GM19239 (cell line): ENCODE measurements at places on chromosomes 5 and 9.

GRCh38 chr5:175822225-175822624, 49.2 kb upstream of the CPLX2 start:
- DNase-seq, result no peak

DNA sequence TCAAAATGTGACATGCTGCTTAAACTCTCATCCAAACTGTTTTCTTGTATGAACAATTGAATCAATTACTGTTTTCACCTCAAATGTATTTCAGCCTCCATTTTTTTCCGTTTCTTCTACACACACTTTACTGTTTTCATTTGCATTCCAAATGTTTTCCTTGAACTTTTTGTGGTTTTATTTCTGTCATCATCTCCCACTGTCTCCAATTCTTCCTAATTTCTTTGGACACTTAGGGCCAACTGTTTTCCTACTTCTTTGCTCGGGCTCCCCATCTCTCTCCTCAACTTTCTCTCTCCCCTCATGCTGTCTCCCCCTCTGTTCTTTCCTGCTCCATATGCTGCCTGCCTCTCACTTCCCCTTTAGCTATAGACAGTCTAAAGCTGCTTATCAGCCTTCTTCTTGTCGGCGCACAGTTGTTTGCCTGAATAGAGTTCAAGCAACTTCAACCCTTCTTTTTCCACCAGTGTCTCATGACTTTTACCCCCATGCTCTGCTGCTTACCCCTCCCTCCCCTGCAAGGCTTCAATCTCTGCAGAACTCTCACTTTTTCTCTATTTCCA, 443.4 kb downstream of the DTWD2 start:
- no peak for DNase-seq

DNA sequence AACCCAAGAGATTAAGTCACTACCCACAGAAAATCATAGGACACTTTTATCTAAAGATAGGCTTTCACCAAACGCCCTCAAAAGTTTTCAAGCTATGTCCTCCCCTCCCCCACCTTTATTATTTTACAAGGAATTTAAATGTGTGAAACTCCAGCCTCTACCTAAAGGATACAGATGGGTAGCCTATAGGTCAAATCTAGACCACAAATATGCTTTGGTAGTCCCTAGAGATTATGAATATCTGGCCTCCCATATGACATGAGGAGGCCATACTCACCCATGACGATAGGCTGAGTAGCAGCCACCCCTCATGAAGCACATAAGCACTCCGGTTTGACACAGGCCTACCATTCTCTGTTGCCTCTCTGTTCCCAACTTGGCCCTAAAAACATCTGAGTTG, 11.9 kb downstream of the SIL1 start:
- DNase-seq, result no peak

DNA sequence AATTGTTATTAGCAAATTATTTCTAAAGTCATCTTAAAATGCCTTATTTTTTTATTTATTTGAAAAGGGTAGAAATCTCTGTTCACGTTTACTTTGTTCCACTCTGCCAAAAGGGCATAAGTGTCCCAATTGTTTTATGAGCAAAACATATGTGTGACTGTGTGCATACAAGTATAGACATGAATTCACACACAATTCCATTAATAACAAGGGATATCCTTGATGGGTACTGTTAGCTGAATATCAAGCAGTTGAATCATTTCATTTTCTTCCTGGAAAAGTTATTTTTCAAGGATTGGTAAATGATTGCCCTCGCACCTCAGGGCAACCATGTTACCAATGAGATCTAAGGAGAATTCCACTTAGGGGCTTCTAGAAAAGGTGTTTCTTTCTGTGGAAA, 92.1 kb upstream of the TAF11L2 start:
- no peak for DNase-seq

DNA sequence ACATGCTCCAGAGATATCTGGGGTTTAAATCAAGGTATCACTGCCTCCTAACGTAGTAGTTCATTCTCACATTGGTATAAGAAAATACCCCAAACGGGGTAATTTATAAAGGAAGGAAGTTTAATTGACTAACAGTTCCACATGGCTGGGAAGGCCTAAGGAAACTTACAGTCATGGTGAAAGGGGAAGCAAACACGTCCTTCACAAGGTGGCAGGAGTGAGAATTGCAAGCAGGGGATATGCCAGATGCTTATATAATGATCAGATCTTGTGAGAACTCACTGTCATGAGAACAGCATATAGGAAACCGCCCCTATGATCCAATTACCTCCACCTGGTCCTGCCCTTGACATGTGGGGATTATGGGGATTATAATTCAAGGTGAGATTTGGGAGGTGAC, 1280.2 kb upstream of the C9orf72 start:
- no peak for DNase-seq

DNA sequence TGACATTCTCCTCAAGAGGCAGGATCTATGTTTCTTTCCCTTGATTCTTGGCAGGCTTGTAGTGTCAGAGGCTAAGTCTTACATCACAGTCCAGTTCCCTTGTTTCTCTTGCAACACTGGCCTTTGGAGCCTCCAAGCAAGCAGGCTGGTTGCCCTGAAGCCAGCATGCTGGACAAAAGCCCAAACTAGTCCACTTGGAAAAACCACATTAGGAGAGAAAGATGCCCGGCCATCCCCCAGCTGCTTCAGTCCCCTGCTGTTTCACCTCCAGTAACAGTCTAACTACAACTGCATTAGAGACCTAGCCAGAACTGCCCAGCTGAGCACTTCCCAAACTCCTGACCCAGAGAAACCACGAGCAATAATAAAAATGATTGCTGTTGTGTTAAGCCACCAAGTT, 87.6 kb downstream of the ADAMTS6 start:
- no peak for DNase-seq

- no peak for DNase-seq
These were observed 46.8 kb upstream of the IER5L start for GRCh38 chr9:129224618-129225489.

DNA sequence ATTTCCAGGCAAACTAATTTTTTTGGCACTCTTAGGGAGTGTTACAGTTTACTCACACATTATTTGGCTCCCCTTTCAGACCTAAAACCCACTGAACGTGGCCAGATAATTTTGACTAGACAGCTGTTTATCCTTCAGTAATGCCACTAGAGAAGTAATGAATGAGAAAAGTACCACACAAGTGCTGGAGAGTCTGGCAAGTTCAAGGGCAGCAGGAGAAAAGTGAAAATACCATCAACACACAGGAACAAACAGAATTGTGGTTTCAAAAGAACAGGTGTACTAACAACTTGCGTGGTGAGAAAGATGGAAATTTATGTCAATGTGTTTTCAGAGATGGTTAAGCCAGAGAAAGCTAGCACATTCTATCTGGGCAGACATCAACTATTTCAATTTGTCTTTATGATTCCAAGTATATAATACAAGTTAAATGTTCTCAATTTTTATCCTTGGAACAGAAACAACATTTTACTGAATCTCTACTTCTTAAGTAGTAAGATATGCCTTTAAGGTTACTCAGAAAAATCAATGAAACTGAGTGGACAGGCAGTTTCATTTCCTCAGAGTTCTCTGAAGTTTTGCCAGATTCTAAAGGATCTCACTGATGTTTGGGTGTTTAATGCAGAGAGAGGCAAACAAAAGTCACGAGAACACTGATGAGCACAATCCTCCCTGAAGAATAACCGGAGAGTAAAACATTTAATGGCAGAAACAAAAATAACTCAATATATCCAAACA, 91.0 kb downstream of the ARSB start:
- no peak for DNase-seq

- no peak for DNase-seq
These were observed 30.2 kb downstream of the LRRTM2 start for GRCh38 chr5:138844812-138845513.

DNA sequence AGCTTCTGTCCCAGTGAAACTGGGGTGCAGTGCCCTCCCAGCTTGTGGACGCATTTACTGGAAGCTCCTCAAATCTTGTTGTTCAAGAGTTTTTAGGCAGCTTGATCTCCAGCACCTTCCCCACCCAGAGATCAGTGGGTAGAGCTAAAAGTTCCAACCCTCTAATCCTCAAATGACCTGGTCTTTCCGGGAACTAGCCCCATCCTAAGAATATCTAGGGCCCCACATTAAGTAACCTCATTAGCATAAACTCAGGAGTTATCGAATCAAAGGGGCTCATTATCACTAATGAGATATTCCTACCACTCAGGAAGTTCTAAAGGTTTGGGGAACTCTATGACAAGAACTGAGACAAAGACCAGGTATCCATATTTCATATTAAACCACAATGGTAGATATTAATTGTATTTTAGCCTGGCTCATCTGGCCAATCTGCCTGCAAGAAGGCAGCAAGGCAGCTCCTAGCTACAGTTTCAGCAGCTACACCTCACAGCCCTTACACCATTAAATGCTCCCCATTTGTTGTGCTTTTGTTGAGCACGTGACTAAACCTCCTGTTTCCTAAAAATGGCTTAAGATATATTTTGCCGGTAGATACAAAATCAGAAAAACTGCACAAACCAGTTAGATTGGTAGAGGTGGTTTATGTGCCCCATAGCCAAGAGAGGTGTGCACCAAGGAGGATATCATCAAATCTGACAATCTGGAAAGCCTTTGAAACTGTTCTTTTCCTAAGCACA, 24.6 kb upstream of the SLC22A5 start:
- DNase-seq, result no peak

DNA sequence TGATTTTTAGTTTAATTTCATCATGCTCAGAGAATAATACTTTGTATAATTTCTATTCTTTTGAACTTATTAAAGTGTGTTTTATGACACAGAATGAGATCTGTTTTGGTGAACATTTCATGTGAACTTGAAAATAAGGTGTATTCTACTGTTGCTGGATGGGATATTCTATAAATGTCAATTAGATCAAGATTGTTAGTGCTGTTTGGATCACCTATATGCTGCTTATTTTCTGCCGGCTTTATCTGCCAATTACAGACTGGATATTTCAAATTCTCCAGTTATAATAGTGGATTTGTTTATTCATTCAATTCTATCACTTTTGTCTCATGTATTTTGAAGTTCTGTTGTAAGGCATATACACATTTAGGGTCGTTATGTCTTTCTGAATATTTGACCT, 720.7 kb upstream of the RIOK2 start:
- DNase-seq, result no peak

GRCh38 chr9:81522716-81523551, 166.4 kb downstream of the TLE1 start:
- peak; percentile 8 for DNase-seq

GRCh38 chr9:107112707-107113243, 170.3 kb upstream of the RAD23B start:
- no peak for DNase-seq

GRCh38 chr9:130451509-130452388, 7.0 kb downstream of the ASS1 start:
- DNase-seq, result no peak

DNA sequence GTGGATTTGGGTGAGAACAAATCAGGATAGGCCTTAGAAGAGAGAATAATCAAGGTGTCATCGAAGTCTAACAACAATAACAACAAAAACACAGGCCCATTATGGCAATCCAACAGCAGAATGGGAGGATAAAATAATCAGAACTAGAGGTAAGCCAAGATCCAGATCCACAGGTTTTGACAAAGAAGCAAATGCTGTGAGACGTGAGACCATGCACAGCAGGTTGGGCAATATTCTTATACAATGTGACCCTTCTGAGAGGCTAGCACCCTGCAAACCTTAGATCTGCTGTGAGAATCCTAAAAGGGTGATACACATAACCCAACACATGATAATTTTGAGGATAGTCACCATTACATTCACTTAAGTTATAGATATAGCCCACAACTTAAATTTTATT, 352.9 kb downstream of the CDH10 start:
- DNase-seq, result no peak

DNA sequence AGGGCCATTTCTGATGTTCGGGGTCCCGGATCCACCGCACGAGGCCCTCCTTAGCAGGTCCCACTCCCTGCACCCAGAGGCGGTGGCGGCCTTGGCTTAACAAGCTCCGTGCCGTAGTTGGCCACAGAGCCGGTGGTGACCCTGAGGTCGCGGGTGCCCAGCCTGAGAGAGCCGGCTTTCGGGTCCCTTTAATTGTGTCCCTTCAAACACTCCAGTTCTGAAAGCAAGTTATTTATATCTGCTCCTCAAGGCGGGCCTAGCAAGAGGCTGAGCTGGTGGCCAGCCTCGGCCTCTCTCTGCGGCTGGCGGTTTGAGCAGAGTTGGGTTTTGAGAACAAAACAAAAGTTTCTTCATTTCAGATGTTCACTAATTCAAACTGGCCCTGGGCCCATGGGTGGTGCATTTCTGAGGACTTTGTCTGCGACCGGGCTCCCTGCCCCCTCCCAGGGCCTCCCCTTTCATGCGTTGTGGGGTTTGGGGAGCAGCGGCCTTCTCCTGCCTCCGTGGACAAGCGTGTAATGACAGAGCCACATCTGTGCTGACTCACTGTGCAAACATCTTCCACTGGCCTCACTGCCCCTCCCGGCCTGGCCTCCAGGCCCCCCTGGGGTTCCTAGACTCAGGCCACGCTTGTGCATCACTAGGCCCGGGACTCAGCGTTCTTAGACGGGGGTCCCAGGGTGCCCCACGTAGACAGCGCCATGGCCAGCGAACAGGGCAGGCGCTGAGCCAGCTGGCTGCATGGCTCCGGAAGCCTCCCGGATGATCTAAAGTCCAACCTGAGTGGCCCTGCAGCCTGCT, 49.4 kb upstream of the COL5A1 start:
- DNase-seq, result no peak

DNA sequence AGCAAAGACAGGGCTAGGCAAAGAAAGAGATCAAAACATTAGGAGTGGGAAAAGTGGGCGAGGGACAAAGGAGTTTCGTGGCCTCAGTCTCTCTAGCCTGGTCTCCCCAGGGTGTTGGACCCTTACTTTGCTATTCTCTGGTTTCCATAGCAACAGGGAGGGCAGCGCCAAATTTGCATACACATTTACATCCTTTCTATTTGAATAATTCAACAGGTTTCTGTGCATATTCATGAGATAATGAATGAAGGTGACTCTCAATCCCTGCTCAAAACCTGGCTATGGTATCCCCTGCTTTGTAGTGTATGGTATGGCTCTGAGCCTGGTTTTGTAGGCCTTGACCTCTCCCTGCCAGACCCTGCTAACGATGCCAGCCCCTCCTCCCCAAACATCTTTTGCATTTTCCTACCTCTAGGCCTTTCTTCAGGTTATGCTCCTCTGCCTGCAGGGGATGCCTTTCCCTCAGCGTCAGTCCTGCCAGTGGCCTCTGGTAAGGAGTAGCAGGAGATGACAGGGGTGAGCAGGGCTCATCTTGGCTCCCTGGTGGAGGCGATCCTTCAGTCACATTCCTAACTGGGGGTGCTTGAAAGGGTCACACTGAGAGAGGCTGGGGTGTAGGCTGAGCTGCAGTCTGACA, 9.8 kb downstream of the RPP25L start:
- no peak for DNase-seq

- DNase-seq, result no peak
These were observed 56.2 kb upstream of the TNFSF15 start for GRCh38 chr9:114861922-114862605.
